Forelimb muscle (tissue), 1 donor: ENCODE measurements at places on chromosomes 7 and 10. TPM values are rescaled to one million over a fixed set of nuclear protein-coding genes. Genes with fewer than 3 reads are reported as not detected.

DNA sequence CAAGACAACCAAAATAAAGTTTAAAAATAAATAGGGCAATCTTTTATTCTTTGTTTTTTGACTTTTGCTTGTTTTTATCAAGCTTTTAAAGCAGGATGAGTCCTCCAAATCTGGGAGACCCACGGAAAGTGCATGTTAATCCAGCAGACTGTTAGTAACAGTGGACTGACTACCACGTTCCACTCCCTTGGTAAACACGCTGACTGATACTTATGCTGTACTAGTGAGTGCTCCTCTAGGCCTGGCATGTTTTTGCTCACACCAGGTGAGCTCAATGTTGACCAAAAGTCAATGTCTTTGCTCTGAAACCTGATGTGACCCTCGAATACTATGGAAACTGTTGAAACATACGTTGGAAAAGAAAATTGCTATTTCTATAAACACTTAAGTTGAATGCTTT, 88.4 kb downstream of the KIAA1549 start:
- no peak for DNase-seq

DNA sequence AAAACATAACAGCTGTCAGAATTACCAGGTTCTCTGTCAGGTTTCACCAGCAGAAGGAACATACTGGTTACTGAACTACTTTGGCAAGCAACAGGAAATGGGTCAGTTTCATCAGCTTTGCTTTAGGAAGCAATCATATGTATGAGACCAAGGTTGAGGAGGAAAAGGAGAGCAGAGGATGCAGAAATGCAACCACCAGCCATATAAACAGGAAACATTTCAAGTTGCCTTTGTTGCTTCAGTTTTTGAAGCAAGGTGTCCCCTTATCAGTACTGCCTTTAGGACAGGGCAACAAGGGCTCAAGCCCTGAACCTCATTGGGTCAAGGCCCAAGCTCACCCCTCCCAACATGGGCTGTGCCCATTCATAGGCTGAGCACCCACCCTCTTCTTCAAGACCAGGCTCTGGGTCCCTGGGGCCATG, 10.2 kb downstream of the HIPK2 start:
- DNase-seq, result no peak

The CLDN3 gene
- polyA plus RNA-seq, result 0.14 TPM

DNA sequence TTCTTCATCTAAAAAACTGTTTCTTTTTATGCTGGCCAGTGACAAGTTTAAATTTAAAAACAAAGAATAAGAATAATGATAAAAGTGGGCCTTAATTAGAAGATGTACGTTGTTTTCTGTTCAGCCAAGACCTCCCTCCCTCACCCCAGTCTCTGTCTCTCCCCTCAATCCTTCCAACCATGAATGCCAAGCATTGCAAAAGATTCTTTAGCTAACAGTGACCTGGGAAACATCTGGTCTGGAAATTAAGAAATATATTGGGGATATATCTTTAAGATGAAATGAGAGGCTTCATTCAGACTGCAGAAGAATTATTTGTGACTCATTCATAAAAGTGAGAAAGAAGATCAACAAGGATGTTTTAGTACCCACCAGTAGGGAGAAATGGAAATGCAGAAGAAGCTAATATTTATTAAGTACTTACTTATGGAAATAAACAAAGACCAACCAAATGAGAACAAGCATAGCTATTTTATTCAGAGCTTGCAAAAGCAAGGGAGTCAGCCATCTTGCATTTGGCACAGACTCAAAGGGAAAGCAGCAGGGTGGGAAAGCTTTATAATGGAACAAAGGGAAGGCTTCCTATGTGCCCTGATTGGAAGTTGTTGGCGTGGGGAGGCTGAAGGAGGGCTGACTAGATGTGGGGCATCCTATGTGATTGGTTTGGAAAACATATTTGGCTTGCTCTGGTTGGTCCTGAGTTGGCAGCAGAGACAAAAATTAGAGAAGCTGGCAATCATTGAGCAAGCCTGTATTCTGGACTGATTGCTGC, 595.4 kb upstream of the GHITM start:
- no peak for DNase-seq

DNA sequence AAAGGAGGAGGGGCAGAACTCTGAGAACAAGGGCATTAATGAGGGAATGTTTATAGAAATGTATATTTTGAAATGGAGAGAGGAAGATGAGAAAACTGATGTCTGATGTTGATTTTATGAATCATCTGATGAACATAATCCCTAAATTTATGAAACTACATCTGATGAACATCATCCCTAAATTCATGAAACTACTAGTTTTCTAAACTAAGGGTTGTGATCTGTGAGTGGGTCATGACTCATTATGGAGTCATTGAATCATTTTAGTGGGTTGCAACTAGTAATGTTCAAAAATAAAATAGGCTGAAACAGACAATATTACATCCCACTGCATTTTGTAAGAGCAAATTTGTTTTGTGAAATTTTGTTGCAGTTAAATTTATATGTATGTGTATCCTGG, 442.6 kb upstream of the TEX47 start:
- DNase-seq, result no peak

DNA sequence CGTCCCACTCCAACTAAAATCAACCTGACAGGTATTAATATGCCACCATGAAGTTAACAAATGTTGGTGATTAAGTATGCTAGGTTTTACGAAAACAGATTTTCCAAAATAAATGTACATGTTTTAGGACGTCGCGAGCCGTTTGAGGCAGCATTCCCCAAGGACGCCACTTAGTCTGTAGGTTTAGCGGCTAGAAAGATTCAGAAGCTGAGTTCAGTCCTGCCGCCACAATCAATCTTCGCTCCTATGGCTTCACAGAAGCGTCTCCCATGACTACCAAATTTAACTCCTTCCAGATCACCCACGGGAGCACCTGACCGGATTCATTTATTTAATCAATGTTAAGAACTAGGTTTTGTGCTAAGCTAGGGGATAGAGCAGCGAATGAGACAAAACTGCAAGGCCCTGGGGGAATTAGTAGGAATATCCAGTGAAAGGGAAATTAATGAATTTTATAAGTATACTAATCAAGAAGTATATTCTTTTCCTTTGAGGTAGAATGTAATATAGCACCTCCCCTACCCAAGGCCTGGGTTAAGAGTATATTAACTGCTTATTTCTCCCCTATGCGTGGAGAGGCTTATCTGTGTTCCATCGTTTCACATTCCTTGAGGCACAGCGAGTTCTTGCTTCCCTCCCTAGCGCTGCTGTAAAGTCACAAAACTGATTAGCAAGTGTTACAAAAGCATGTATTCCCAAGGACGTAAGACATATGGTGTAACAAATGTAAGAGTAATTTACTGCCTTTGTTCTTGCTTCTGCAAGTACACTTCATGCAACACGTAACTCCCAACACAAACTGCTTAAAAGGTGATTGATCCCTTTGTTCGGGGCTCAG, 994 bp upstream of the CYP51A1 start:
- peak; percentile 17 for DNase-seq

The TAC1 gene
- polyA plus RNA-seq, result 1.1 TPM

The INSYN2A gene
- polyA plus RNA-seq, result 1.1 TPM

DNA sequence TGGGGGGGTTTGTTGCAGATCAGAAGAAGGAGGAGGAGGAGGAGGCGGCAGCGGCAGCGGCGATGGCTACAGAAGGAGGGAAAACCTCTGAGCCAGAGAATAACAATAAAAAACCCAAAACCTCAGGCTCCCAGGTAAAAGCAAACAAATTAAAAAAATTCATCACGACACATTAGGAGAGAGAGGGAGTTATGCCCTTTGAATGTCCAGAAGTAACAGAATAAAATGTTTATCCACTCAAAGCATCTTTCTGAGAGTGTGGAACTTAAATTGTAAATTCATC, 717 bp downstream of the SP4 start:
- no peak for DNase-seq

The CDNF gene
- 3.5 TPM for polyA plus RNA-seq

The SVOPL gene
- not detected for polyA plus RNA-seq

DNA sequence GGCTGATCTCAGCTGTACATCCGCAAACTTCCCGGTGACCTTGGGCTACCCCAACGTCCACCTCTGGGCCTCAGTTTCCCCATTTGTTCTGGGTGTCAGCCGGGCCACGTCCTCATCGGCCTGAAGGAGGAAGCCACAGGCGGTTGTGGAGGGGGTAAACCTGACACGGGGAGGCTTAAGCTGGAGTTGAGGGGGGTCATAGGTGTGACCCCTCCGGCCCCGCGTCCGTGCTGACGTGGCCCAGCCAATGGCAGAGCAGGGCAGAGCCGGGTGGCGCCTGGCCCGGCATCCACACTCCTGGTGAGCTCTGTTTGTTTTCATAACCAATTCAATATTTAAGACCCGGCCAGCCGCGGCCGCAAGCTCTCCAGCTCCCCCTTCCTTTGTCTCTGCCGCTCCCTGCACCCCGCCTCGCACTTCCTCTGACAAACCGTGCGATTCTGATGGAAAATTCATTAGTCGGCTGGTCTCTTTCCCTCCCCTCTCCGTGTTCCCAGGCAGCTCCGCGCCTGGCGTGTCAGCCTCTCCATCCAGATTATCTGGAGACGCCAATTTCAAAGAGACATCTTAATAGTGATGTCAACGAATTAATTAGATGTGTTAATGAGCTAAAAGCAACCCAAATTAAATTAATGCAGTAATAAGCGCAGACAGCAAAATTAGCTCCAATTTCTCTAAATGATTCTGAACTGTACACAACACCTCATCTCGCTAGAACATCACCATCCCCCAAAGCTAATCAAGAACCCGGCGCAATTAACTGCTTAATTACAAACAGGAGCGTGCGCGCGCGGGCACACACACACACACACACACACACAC, 55.4 kb downstream of the MICALL2 start:
- DNase-seq, result peak; percentile 20

The ELMO1 gene
- polyA plus RNA-seq, result 24.5 TPM

- no peak for DNase-seq
Measured at GRCh38 chr7:97002555-97003261, 2.6 kb upstream of the DLX6 start.

- no peak for DNase-seq
Measured at GRCh38 chr7:27159266-27160144, 3.0 kb upstream of the HOXA7 start.

The IQUB gene
- polyA plus RNA-seq, result 0.47 TPM
